T follicular helper cell (primary cell): ENCODE measurements at places on chromosomes 3 and 15.

DNA sequence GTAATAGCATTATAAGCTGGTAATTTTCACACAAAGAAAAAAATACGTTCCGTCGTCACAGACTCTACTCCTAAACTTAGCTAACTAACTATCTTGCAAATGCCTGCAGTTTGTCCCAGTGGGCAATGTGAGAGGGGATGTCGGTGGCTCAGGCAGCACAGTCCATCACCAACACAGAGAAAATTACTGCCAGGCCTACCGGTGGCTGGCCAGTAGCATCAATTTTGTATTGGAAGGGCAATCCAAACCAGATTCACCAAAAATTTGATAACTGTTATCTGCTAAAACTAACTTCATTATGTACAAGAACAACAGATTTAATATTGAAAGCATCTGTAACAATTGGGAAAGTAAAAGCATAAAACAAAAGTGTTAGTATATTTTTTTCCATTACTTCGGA lies 37.4 kb upstream of the RASA2 start:
- no peak for DNase-seq

DNA sequence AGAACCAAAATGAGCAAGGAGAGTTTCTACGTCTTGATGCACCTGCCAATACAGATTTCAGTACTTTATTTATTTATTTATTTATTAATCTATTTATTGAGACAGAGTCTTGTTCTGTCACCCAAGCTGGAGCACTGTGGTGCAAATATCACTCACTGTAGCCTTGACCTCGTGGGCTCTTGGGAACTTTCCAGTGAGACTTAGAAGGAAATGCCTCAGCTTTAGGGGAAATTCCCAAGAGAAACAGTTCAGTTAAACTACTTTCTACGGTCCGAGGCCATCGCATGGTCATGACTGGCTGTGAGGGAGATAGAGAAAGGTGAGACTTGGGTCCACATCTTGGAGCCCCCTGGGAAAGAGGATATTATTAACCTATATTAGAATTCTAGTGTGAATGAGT lies 47.0 kb upstream of the HERC1 start:
- no peak for DNase-seq

- no peak for DNase-seq
Measured at GRCh38 chr15:69154684-69155083, 5.8 kb upstream of the GLCE start.

DNA sequence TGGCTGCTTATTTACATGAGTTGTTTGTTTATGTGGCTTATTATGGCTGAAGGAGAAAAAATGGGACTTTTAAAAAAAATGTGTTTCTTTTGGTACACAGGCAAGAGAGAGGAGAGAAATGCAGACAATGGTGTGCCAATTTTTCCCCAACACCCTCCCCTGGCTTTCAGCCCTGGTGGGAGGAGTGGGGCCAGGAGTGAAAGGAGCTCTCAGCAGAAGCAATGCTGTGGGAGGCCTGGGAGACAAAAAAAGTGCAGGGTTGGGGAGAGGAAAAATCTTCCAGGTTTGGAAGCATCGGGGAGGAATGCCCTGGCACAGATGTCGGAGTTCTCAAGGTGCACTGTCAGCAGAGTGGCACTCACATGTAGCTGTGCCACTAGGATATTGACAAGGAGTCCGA lies 117.7 kb upstream of the FOXB1 start:
- DNase-seq: no peak

DNA sequence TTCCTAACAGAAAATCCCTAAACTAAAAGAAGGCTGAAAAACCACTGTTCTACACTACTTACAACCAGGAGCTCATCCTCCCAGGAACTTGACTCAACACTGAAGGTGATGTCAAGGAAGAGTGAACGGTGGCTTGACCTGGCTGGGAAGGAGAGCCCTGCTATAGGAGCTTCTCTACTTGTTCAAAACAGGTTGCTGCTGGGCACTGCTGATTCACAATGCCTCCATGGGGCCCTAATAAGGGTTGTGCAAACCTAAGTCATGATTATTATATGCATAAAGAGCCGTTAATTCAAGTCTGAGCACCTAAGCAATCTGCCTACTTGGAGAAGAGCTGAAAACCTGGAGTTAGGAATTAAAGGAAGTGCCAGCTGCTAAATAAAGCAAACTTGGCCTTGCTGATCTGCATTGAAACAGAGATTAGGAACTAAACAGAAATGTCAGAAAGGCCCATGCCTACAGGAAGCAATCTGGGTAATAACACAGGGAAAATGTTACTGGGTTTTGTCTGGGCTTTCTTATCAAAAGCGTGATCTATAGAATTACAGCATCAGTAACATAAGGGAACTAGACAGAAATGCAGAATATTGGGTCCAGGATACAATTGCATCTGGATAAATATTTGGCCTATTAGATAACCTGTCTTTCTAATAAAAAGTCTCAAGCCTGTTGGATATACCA lies 243.2 kb downstream of the NEK10 start:
- no peak for DNase-seq

GRCh38 chr15:70741677-70742293 lies 21.6 kb downstream of the UACA start:
- no peak for DNase-seq

- no peak for DNase-seq
Measured at GRCh38 chr15:87967951-87968350, 288.6 kb downstream of the NTRK3 start.

DNA sequence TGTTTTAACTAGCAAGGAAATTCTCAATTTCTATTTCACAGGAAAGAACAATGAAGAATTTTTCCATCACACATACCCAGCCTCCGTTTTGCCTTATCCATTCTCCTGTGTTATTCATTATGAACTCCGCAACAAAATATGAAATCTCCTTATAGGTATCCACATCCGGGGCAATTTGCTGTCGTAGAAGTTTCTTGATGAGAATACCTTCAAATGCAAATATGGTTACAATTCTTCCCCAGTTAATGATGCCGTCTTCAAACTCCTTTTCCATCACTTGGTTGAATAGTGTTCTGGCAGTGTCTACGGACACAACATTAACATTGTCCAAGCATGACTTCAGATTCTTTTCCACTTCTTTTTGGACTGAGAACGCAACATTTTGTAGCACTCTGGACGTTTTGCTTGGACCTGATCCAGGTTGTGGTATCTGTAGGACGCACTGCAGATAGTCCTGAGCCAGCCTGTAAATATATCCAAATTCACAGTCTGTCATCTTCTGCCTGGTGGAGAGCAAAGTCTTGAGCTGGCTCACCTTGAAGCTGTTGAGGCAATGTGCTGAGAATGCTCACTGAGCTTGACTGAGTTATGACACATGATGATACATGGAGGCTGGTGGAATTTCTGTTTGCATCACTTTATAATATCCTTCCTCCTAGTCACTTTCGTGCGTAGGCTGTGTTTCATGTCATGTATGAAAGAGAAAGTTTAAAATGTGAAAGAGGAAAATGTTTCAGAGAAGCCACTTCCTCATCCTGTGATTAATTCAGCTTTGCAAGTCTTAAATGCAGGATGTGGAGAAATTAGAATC lies at the start of gene BCL2A1:
Gene BCL2A1 (minus strand): TSS at position 573 of the 811 bp plus-strand sequence. CDS start 77 bp downstream, at position 496.
- DNase-seq: peak; percentile 45

DNA sequence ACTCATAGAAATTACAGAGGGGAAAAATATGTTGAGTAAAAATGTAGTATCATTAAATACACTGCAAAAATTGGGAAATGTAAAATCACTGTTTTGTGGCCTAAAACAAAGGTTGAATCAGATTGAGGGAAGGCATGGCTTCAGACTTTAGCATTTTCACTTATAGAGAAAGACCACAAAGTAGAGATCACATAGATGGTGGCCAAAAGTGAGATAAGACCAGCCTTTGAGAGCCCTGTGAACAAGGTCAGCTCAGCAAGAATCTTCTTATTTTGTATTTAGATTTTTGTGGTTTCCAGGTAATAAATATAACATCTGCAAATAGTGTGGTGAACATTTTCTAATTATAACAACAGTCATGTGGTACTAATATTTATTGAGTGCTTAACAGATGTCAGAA lies 544.8 kb upstream of the DPPA4 start:
- no peak for DNase-seq

DNA sequence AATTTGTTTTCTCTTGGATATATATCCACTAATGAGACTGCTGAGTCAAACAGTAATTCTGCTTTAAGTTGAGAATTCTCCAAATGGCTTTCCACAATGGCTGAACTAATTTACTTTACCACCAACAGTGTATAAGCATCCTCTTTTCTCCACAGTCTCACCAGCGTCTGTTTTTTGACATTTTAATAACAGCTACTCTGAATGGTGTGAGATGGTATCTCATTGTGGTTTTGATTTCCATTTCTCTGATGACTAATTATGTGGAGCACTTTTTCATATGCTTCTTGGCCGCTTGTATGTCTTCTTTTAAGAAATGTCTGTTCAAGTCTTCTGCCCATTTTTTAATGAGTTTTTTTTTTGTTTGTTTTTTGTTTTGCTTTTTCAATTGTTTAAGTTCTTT lies 206.2 kb downstream of the CTNNB1 start:
- DNase-seq: no peak

DNA sequence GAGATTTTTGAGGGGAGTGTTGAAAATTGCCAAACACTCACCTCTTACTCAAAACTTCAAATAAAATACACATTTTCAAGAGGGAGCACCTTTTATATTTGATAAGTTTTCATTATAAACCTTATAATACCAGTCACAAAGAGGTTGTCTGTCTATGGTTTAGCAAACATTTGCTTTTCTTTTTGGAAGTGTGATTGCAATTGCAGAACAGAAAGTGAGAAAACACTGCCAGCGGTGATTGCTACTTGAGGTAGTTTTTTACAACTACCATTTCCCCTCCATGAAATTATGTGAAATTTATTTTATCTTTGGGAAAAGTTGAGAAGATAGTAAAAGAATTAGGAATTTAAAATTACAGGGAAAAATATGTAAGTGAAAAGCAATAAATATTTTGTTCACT lies 20.1 kb downstream of the DIPK2A start:
- no peak for DNase-seq

DNA sequence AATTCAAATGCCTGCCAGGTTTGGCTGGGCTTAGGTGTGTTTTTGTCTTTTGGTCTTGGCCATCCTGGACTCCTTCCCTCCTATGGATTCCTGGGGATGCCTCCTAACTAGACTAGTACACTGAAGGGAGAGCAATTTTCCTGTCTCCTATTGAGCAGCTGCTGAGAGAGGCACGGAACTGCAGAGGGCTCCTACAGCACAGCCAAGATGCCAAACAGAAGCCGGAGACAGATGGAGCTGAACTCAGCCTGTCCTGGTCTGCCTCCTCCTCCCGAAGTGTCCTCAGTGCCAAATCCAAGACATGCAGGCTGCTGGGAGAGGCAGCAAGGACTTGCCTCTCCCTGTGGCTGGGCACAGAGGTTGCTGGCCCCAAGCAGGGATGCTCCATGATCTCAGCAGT lies 256.6 kb upstream of the PROK2 start:
- DNase-seq: no peak

DNA sequence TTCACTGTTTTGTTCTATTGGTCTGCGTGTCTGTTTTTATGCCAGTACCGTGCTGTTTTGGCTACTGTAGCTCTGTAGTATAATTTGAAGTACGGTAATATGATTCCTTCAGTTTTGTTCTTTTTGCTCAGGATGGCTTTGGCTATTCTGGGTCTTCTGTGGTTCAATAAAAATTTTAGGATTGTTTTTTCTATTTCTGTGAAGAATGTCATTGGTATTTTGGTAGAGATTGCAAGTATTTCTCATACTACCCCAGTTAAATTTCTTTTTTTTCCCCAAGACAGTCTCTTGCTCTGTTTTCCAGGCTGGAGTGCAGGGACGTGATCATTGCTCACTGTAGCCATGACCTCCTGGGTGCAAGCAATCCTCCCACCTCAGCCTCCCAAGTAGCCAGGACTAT lies 53.4 kb downstream of the STARD9 start:
- no peak for DNase-seq

DNA sequence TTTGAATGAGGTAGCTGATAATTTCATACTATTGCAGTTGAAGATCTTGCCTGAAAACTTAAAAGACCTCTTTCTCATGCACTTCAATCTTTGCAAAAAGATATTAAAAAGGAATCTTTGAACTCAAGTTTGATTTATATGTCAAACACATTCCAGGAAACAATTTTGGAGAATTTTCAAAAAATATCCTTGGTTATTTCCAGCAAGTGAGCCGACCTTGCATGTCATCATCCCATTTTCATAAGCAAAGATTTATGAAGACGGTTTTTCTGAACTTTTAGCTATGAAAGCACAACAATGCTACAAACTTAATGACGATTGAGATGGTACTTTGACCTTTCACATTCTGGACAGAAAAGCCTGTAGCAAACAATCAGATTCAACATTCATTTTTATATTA lies 95.6 kb downstream of the RFX7 start:
- DNase-seq: no peak

DNA sequence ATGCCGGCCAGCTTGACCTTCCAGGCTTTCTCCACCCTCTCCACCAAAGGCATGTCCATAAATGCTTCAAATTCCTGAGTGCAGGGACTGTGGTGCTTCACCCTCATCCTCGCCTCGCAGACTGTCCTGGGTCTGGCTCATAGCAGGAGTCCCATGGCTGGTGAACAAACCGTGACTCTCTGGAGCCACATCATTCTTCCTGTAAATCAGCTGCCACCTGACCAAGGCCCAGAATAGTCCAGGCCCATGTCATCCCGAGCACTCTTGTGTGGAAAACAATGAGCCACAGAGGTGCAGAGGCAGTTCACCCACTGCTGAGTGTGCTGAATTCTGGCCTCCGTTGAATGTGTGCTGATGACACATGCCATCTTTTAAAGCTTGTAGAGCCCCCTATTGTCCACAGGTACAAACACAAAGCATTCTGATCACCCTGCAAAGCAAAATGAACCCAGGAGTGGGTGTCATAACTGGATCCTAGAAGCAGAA lies 68.6 kb downstream of the ABHD5 start:
- DNase-seq: no peak

DNA sequence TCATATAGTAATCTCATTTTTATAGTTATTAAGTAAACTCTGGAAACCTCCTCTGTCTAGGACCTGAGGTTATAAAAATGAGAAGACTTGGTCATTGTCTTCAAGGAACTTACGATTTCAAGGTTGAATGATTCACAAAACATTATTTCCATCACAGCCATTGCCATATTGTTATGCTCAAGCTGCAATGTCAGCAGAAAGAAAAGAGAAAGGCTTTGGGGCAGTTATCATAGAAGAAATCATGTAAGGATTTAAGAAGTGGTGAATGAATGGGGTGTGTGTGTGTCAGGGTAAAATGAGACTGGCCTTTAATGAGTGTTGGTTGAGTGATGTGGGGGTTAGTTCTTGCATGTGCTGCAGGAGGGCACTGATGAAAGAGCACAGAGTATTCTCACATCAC lies 346.8 kb downstream of the SQOR start:
- DNase-seq: no peak

GRCh38 chr3:117305681-117306080 lies 596.1 kb downstream of the TUSC7 start:
- no peak for DNase-seq

DNA sequence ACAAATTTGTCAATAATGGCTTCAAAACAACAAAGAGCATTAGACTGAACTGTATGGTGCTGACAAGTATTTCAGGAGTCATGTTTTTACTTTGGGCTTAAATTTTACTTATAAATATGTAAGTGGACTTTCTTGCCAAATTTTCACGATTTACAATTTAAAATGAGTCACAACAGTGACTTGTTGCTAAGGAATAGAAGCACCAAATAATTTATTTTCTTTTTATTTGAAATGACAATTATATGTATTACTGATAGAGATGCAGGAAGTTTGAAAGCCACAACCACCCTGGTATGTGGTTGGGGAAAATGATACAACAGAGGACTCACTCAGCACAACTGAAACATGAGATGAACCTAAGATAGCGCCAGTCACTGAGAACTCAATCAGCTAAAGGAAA lies 90.3 kb downstream of the FMN1 start:
- DNase-seq: no peak

GRCh38 chr15:65028338-65028737 lies 1.1 kb downstream of the MTFMT start:
- no peak for DNase-seq
